ENCODE measurements at places on chromosomes 16 and 17.
A peak's percentile ranks its signal among the peaks of the same experiment; 100 is the strongest.

GRCh38 chr16:4745274-4745569, 10.9 kb downstream of the DNAAF8 start:
- H3K27ac ChIP-seq: no peak overlapping the region
- no peaks in the 10 kb centered on the region for H3K36me3 ChIP-seq
- no peak for DNase-seq
- H3K4me1 ChIP-seq: peaks cover 25% of the 10 kb centered on the region
- H3K27me3 ChIP-seq: no peaks in the 10 kb centered on the region

DNA sequence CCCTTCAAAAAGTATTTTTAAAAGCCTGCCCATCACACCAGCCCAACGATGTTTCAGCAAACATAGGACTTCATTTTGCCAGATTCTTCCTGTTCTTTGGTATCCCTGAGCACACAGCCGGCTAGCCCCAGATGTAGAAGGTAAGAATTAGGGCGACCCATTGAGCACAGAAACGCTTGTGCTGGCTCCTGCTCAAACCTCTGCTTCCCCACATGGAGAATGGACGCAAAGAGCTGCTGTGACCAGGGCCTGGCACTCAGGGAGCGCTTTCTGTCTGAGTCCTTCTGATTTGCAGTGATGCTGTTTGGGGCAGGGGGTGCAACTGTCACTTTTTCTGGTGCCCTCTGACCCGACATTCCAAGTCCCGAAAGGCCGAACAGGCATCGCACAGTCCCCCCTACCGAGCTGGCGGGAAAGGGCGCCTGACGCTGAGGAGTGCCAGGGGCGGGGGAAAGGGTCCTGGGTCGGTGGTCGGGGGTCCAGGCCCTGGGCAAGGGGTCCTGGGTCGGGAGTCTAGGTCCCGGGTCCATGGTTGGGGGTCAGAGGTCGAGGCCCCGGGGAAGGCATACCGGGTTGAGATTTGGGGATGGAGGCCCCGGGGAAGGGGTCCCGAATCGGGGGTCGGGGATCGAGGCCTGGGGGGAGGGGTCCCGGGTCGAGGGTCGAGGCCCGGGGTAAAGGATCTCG, 930 bp downstream of the CHMP1A start:
- peak overlapping the region; percentile 85 for H3K4me3 ChIP-seq
- H3K36me3 ChIP-seq: peaks cover 15% of the 10 kb centered on the region
- peaks cover 33% of the 10 kb centered on the region for H3K4me1 ChIP-seq

- no peak overlapping the region for H3K4me3 ChIP-seq
- no peaks in the 10 kb centered on the region for H3K27me3 ChIP-seq
- H3K36me3 ChIP-seq: peaks cover 77% of the 10 kb centered on the region
These were observed 40.4 kb downstream of the NXPH3 start for GRCh38 chr17:49616086-49616485.

DNA sequence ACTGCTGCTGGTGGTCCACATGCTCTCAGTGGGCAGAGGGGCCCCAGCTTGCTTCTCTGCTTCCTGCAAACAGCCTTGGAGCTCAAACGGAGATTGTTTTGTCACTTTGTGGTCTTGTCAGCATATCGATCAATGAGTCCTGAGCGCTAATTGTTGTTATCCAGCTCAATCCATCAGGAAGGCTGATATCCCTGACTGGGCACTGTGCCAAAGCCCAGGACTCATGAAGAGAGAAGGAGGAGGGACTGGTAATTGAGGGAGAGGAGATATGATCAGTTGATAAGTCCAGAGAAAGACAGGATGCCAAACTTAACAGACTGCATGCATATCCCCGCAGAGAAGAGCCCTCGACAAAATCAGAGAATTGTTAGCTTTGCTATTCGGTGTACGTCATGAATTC, 58.6 kb upstream of the DNAH9 start:
- no peaks in the 10 kb centered on the region for H3K4me1 ChIP-seq
- no peak overlapping the region for H3K4me3 ChIP-seq
- no peaks in the 10 kb centered on the region for H3K27me3 ChIP-seq
- H3K27ac ChIP-seq: no peak overlapping the region
- no peaks in the 10 kb centered on the region for H3K36me3 ChIP-seq
- DNase-seq: no peak

GRCh38 chr16:87560428-87561199, 41.7 kb upstream of the JPH3 start:
- no peaks in the 10 kb centered on the region for H3K4me1 ChIP-seq
- H3K4me3 ChIP-seq: no peak overlapping the region
- peaks cover 3% of the 10 kb centered on the region for H3K27me3 ChIP-seq

DNA sequence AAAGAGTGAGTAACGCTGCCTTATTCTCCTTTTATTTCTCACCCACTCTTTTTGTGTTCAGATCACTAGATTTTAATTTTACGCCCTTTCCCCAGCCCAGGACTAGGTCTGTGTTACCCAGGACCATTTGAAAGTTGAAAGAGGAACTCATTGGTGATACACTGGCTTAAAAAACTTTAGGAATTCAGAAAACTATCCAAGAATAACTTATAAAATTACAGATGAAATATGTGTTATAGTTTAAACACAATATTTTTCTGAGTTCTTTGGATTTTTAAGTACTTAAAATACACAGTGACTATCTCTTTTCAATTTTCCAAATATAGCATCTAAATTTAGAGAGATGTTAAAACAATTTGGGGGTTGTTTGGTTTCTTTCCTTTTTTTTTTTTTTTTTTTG, 385.2 kb downstream of the CDH13 start:
- H3K4me3 ChIP-seq: no peak overlapping the region
- H3K36me3 ChIP-seq: no peaks in the 10 kb centered on the region
- H3K27ac ChIP-seq: no peak overlapping the region
- H3K27me3 ChIP-seq: no peaks in the 10 kb centered on the region

GRCh38 chr16:2716948-2717347, 3.1 kb downstream of the PRSS27 start:
- peaks cover 15% of the 10 kb centered on the region for H3K4me1 ChIP-seq
- H3K4me3 ChIP-seq: no peak overlapping the region
- H3K27me3 ChIP-seq: peaks cover 2% of the 10 kb centered on the region
- H3K27ac ChIP-seq: no peak overlapping the region

- no peak for DNase-seq
- H3K27me3 ChIP-seq: peaks cover 4% of the 10 kb centered on the region
- peaks cover 3% of the 10 kb centered on the region for H3K36me3 ChIP-seq
These were observed 139.7 kb downstream of the SEC14L1 start for GRCh38 chr17:77280304-77281121.

GRCh38 chr17:2943981-2944380, 119.4 kb downstream of the OR1D5 start:
- H3K4me3 ChIP-seq: no peak overlapping the region
- no peaks in the 10 kb centered on the region for H3K36me3 ChIP-seq
- H3K4me1 ChIP-seq: no peaks in the 10 kb centered on the region
- no peak overlapping the region for H3K27ac ChIP-seq
- no peaks in the 10 kb centered on the region for H3K27me3 ChIP-seq

DNA sequence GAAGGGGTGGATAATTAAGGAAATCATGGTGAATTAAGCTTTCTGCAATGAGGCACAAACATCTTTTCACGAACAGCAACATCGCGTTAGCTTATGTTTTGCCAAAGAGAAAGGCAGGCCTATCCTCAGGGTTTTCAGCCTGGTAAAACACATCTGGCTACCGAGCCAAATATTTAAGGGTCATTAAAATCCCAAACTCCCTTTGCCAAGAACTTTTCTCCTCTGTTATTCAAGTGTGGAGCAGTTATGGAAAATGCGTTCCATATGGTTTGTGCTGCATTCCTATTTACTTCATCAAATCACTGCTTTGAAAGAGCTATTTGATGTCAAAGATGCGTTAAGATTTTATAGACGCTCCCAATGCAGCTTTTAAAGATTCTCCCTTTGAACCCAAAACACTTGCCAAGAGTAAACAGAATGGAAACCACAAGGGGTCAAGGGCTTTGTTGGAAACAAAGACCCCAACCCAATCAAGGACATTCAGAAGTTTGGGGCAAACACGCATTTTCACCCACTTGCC, 308.3 kb upstream of the CDH5 start:
- DNase-seq: no peak
- no peaks in the 10 kb centered on the region for H3K4me1 ChIP-seq
- no peak overlapping the region for H3K4me3 ChIP-seq

DNA sequence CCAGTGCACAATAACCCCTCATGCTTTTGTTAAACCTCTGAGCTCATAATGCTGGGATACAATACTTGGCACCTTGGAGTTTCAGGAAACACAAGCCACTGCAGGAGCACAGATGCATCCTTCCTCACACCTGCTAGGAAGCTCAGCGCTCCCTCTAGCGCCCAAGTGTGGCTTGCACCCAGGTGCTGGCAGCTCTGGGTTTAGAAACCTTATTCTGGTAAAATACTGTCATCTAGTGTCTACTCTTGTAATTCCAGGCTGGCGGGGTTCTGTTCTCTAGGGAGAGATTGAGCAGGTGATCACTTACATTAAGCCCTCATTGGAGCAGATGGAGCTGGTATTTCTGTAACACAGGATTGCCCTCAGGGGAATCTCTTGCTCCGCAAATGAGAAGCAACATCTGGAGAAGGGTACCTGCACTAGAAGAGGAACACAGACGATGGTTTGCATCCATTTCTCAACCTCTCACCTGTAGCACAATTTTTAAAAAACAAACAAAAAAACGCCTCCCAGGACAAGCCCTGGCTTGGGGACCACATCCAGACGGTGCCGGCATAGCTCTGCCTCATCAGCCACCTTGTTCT, 1.5 kb downstream of the CCL1 start:
- H3K36me3 ChIP-seq: no peaks in the 10 kb centered on the region
- H3K27ac ChIP-seq: no peak overlapping the region
- DNase-seq: peak; percentile 59
- H3K4me1 ChIP-seq: peaks cover 5% of the 10 kb centered on the region
- H3K27me3 ChIP-seq: peaks cover 13% of the 10 kb centered on the region

- H3K36me3 ChIP-seq: no peaks in the 10 kb centered on the region
- H3K27ac ChIP-seq: no peak overlapping the region
- DNase-seq: no peak
- H3K4me3 ChIP-seq: no peak overlapping the region
- peaks cover 4% of the 10 kb centered on the region for H3K4me1 ChIP-seq
- peaks cover 33% of the 10 kb centered on the region for H3K27me3 ChIP-seq
These were observed 4.1 kb downstream of the ADGRG1 start for GRCh38 chr16:57632568-57632967.

- no peak overlapping the region for H3K4me3 ChIP-seq
- peaks cover 20% of the 10 kb centered on the region for H3K4me1 ChIP-seq
- H3K27me3 ChIP-seq: no peaks in the 10 kb centered on the region
- H3K27ac ChIP-seq: no peak overlapping the region
These were observed 2.4 kb downstream of the ZNF768 start for GRCh38 chr16:30523768-30524574.

DNA sequence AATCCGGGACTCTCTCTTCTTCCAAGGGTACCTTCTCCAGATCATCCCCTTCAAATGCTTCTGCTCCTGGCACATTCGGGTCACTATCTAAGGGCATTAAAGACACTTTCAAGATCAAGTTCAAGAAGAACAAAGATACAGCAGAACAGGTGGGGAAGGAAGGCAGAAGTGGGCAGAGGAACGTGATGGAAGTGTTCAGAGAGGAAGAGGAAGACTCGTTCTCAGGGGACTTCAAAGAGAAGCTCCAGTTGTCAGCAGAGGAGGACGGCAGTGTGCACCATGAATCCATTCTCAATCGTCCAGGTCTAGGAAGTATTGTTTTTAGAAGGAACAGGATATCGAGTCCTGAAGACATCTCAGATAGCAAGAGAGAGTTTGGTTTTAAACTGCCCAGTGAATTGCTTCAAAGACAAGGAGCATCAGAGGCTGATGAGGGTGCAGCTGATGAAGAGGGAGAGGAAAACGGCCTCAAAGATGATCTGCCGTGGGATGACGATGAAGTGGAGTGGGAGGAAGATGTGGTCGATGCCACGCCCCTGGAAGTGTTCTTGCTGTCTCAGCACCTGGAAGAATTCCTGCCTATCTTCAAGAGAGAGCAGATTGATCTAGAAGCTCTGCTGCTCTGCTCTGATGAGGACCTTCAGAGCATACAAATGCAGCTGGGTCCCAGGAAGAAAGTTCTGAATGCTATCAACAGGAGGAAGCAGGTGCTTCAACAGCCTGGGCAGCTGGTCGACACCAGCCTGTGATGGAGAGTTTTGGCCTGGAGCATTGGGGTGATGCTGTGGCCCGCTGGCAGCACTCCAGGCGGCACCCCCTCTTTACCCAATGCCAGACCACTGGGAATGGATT, 16.8 kb downstream of the ANKS4B start:
- H3K4me3 ChIP-seq: no peak overlapping the region
- peaks cover 16% of the 10 kb centered on the region for H3K27me3 ChIP-seq
- H3K36me3 ChIP-seq: no peaks in the 10 kb centered on the region
- H3K4me1 ChIP-seq: peaks cover 14% of the 10 kb centered on the region
- no peak overlapping the region for H3K27ac ChIP-seq
- no peak for DNase-seq

GRCh38 chr16:23670137-23670776, 8.4 kb upstream of the PLK1 start:
- peak overlapping the region; percentile 6 for H3K27ac ChIP-seq
- H3K4me1 ChIP-seq: peaks cover 24% of the 10 kb centered on the region
- H3K27me3 ChIP-seq: no peaks in the 10 kb centered on the region
- peak overlapping the region; percentile 56 for H3K4me3 ChIP-seq

DNA sequence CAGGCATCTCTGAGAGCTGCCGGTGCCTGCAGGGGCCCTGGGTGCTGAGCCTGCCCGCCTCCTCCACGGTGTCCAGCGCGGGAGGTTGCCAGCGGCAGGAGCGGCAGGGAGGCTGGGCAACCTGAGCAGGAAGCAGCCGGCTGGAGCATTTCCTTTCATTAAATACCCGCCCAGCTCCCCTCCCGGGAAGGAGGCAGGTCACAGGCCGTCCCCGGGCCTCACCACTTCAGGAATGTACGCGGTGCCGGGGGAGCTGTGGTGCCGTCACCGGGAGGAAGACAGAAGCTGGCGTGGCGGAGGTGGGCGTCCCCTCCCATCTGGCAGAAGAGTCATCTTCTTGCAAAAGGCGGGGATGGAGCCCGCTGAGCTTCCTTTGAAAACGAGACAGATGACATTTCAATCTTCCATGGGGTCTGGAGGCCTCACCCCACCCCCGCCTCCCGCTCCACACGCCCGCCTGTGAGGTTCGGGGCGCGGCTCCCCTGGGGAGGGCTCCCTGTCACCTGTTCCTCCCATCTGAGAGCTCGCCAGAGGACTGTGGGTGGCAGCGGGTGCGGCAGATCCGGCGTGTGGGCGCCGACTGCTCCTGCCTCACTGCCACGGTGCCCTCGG, 16.0 kb downstream of the SOX8 start:
- DNase-seq: no peak
- H3K4me3 ChIP-seq: no peak overlapping the region
- H3K4me1 ChIP-seq: no peaks in the 10 kb centered on the region

Measured in activated B cell treated with CpG ODN at 0.5 μM for 24 hours (primary cell).